ENCODE measurements at places on chromosomes 2 and 18. TPM values are rescaled to one million over a fixed set of nuclear protein-coding genes. Genes with fewer than 3 reads are reported as not detected.
A peak's percentile ranks its signal among the peaks of the same experiment; 100 is the strongest.

The CAPN14 gene
- under 0.01 TPM for total RNA-seq

The KCNJ3 gene
- total RNA-seq = not detected

GRCh38 chr2:171227066-171227782 lies 66.5 kb upstream of the TLK1 start:
- H3K4me3 ChIP-seq = no peak overlapping the region
- H3K4me1 ChIP-seq = no peaks in the 10 kb centered on the region
- H3K36me3 ChIP-seq = no peaks in the 10 kb centered on the region
- H3K27ac ChIP-seq = no peak overlapping the region

DNA sequence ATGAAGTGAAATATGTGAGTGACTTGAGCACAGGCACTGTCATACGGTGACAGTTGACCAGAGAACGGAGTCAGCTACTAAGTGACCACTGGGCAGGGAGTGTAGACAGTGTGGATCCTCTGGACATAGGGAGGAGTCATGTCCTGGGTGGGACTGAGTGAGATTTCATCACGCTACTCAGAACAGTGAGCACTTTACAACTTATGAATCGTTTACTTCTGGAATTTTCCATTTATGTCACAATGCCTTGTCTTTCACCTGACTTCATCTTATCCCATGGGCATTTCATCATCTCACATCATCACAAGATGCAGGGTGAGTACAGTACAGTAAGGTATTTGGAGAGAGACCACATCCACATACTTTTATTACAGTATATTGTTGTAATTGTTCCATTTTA lies 29.0 kb downstream of the PTPRM start:
- peak; percentile 18 for DNase-seq
- no peaks in the 10 kb centered on the region for H3K36me3 ChIP-seq
- H3K27ac ChIP-seq = no peak overlapping the region

GRCh38 chr2:200613692-200614091 lies 27.9 kb downstream of the AOX1 start:
- no peak overlapping the region for H3K4me3 ChIP-seq
- H3K27me3 ChIP-seq = no peaks in the 10 kb centered on the region
- H3K27ac ChIP-seq = no peak overlapping the region

- no peak overlapping the region for H3K27ac ChIP-seq
- H3K4me3 ChIP-seq = no peak overlapping the region
- H3K4me1 ChIP-seq = no peaks in the 10 kb centered on the region
- H3K36me3 ChIP-seq = peaks cover 2% of the 10 kb centered on the region
These were observed 1.0 kb upstream of the CHST10 start for GRCh38 chr2:100418406-100418962.

- no peak for DNase-seq
- peaks cover 25% of the 10 kb centered on the region for H3K27me3 ChIP-seq
- H3K27ac ChIP-seq = no peak overlapping the region
- no peaks in the 10 kb centered on the region for H3K36me3 ChIP-seq
- no peak overlapping the region for H3K4me3 ChIP-seq
These were observed 96.3 kb upstream of the CD302 start for GRCh38 chr2:159894145-159894838.

- H3K4me3 ChIP-seq = no peak overlapping the region
- H3K4me1 ChIP-seq = peaks cover 28% of the 10 kb centered on the region
- no peaks in the 10 kb centered on the region for H3K27me3 ChIP-seq
- peak; percentile 79 for DNase-seq
- H3K27ac ChIP-seq = peak overlapping the region; percentile 12
These were observed 112.7 kb upstream of the REV1 start for GRCh38 chr2:99602476-99602875.

All from IMR-90 (cell line).